ENCODE measurements at places on chromosomes 7 and 10. TPM values are rescaled to one million over a fixed set of nuclear protein-coding genes. Genes with fewer than 3 reads are reported as not detected.

The TMEM213 gene
- not detected for total RNA-seq

The MRLN gene
- not detected for total RNA-seq

The FLNC gene
- 96.6 TPM for total RNA-seq

The PALD1 gene
- 5.2 TPM for total RNA-seq

The SPDYE6 gene
- not detected for total RNA-seq

The SEMA3D gene
- total RNA-seq = 4.8 TPM

The HABP2 gene
- not detected for total RNA-seq

The CYP2C19 gene
- not detected for total RNA-seq

The MARVELD1 gene
- 40.1 TPM for total RNA-seq

- DNase-seq = no peak
These were observed 10.9 kb downstream of the GPR37 start for GRCh38 chr7:124754576-124755268.

GRCh38 chr7:75985518-75986146, 8.8 kb downstream of the TMEM120A start:
- no peak for DNase-seq

DNA sequence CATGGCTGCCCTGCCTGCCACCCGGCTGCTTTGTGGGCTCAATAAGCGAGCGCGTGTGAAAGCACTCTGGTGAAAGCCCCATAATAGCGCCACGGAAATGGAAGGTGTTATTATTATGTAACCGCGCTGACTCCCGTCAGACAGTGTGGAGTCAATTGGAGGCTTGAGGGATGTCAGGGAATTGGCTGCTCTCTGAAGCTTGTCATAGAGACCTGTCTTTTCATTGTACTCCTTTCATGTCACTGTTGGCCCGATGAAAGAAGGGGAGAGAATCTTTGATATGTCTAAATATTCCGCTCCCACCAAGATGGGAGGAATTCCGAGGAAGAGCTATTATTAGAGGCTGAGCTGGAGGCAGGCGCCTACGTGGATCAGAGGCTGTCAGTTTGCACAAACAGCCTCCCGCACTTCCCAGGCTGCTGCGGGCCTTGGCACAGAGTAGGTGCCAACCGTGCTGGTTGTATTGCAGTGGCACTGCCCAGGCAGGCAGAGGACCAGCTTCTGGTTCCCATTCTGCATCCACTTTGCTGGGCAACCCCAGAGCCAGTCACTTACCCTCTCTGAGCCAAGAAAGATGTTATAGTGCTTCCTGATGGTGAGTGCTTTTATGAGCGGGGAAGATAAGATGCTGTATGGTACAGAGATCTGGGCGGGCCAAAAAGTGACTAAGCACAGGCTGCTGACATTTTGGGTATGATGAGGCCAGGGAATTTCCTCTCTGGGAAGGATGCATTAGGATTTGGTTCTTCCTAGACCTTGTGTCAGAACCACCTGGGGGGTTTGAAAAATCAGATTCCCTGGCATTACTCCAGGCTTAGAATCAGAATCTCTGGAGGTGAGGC, 151.4 kb downstream of the RPS24 start:
- no peak for DNase-seq

- DNase-seq = no peak
These were observed 50.8 kb downstream of the AP3M1 start for GRCh38 chr10:74099836-74100235.

DNA sequence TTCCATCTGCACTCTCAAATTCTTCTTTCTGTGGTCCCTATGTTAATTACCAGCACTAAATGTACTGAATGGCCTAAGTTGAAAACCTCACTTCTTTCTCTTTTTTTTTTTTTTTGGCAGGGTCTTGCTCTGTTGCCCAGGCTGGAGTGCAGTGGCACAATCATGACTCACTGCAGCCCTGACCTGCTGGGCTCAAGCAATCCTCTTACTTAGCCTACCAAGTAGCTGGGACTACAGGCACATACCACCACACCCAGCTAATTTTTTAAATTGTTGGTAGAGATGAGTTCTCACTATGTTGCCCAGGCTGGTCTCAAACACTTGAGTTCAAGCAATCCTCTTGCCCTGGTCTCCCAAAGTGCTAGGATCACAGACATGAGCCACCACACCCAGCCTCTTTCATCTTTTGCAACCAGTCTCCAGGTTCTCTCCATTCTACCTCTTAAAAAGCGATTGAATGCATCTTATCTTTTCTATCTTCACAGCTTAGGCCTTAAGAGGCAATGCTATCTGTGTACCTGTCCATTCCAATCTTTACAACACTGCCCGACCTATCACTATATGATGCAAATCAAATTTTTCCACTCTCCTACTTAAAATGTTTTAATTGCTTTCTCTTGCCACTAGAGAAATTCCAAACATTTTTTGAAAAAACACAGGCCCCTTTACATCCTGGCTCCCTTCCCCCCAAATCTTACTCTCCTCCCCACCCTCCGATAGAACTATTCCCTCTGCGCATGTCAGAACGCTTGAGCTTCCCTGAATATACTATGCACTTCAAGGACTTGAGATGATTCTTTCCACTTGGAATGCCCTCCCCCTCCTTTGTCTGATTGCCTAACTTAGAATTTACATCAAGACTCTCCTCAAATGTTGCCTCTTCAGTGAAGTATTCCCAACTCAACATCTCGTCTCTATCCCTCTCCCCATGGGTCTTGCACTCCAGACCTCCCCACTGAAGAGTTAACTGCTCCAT, 6.0 kb downstream of the ICA1 start:
- DNase-seq = no peak

DNA sequence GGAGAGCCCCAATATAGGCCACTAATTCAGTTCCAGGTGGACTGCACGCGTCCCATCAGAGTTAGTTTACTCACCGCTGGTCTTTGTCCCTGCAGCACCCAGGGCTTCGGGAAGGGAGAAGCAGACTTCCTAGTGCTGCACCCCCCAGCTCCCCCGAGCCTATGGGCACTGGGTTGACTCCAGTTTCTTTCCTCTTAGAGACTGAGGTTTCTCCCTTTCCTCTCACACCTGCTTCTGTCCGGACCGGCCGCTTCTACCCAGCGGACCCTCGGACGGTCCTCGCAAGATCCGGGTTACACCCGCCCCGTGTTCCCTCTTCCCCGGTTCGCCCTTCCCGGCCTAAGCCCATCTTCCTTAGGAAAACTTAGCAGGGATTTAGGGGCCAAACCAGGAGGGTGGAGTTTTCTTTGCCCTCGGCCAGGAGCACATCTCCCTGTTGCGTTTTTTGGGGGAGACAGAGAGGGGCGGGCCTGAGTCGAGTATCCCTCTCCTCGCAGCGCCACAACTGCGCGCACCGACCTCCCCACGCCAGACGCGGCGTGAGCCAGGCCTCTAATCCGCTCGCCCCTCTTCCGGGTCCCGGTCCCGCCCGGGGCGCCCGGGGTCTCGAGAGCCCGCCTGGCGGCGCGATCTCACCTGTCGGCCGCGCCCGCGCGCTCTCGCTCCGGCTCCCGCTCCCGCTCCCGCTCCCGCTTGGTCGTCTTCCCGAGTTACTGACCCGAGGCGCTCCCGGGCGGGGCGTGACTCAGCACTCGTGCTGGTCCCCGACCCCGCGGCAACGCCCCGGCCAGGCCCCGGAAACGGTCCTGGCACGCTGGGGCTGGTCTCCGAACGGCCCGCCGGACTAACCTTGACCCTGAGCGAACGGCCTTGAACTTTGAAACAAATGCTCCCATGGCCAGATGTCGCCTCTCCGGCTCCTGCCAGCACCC, at the start of gene AIFM2:
Gene AIFM2, minus strand, starts transcription at position 728 of the 932 bp plus-strand sequence. CDS start 8,741 bp downstream, outside the sequence.
- DNase-seq = peak; percentile 90

DNA sequence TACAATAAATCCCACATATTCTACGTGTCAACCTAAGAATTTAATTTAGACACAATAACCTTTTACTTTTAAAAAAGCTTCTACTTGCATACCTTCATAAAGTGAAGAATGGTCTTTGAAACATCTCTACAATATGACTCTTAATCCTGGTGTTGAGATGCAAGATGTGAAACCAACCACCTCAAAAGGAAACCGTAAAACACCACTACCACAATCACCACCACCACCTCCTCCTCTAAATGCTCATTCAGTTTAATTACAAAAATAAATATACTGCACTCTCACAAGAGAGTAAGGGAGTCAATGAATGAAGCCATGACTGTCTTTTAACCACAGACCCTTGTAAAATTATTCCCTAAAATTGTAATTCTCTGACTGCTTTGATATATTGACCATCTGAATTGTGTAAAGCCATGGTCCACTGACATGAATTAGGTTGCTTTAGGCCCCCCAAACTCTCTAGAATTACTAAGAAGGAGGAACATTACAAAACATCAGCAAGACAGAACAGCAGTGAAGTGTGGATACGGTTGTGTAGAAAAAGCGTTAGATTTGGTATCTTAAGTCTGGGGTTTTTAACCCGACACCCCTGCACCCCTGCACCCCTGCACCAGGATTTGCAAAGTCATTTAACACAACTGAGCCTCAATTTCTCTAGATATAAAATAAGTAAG, 171.4 kb downstream of the SFMBT2 start:
- no peak for DNase-seq

DNA sequence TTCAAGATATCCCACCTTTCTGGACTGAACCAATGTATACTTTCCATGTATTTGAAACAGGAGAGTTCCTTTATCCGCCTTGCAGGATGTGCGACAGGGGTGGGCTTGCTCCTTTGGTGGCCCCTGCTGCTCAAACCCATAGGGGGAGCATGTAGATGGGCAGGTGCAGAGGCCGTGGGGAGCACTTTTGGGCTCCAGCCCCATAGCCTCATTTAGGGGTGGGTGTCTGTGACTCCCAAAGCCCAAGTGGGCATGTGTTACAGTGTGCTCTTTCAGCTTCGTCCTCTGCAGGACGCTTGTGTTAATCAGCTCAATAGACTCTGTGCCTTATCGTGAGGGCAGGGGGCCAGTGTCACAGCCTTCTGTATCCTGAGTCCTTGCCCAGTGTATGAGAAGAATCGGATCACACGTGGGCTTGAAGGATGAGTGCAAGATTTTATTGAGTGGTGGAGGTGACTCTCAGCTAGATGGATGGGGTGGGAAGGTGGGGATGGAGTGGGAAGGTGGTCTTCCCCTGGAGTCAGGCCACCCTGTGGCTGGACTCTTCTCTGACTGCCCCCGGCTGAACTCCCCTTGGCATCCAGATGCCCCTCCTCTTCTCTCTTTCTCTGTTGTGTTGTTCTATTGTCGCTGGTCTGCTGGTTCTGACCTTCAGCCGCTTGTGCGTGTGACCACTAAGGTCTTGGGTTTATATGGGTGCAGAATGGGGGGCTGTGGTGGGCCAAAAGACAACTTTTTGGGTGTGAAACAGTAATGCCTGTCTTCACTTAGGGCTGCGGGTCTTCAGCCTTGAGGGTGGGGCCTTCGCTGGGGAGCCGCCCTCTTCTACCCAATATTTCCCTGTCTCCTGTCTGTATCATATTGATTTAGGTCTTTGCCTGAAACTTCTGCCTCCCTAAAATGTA, 262.2 kb downstream of the GLRX3 start:
- DNase-seq = no peak

DNA sequence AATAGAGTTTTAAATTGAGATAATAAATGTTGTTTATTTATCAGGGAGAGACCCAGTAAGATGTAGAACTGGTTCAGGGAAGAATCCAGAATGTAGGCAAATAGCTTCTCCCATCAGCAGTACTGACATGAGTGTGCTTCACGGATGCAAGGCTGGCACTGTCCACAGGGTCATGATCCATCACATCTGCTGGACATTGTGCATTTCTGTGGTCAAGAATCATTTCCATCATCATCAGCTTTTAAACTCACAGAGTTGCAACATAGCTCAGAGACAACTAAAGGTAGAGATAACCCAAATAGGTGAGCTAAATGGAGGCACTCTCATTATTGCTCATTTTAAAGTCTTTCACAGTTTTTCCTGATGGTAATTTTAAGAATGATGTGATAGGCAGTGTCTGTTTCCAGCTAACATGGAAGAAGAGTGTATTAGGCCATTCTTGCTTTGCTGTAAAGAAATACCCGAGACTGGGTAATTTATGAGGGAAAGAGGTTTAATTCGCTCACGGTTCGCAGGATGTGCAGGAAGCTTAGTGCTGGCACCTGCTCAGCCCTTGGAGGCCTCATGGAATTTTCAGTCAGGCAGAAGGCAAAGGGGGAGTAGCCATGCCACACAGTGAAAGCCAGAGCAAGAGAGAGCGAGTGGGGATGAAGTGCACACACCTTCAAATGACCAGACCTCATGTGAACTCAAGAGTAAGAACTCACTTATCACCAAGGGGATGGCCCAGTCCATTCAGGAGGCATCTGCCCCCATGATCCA, 80.8 kb downstream of the INPP5A start:
- DNase-seq = no peak

GRCh38 chr10:97844678-97845077, 5.0 kb upstream of the GOLGA7B start:
- DNase-seq = no peak

DNA sequence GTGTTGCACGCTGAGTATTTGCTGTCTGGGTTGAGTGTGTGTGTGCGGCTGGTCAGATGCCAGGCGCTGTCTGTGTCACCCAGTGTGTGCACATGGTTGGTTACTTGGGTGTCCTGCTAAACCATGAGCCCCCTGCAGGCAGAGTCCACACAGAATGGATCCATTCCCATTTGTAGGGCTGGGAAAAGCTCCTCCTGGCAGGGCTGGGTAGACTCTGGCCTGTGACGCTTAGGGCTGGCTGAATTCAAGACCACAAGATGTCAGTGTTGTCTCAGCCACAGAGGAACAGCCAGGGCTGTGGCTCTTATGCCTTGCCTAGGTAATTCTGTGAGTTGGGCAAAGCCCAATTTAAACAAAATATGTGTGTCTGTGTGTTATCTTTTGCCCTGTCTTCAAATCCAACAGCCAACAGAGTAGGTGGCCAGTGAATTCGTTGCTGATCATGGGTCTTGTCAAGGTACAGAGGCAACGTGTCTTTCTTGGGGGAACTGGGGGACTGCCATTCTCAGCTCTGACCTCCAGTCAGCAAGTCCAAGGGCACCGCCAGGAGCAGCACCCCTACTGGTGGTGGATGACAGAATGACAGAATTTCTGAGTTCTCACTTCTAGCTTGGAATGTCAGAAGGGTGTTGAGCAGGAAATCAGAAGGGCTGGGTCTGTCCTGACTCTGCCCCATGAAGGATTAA, 285.1 kb downstream of the CCSER2 start:
- no peak for DNase-seq

- DNase-seq = no peak
These were observed 80.6 kb upstream of the GATAD1 start for GRCh38 chr7:92366730-92367129.

DNA sequence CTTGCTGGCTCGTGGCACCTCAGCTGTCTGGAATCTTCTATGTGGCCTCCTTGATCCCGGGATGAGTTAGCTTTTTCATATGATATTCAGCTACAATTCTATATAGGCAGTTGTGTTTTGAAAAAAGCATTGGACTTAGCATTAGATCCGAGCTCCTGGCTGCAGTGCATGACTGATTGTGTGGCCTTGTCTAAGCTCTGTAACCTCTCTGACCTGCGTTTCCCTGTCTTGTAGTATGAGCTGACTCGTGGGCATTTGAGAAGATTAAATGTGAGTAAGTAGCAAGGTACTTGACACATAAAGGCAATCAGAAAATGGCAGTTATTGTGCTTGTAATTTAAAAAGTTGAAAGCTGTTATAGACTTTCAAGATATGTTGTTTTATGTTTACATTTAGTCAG, 85.9 kb downstream of the CCNY start:
- DNase-seq = no peak

GRCh38 chr10:120394446-120394845, 62.6 kb upstream of the PLPP4 start:
- DNase-seq = no peak

- DNase-seq = no peak
These were observed 498.7 kb upstream of the MKI67 start for GRCh38 chr10:128624656-128625530.
